AG04449 (cell line): ENCODE measurements at places on chromosomes 5 and 9.

DNA sequence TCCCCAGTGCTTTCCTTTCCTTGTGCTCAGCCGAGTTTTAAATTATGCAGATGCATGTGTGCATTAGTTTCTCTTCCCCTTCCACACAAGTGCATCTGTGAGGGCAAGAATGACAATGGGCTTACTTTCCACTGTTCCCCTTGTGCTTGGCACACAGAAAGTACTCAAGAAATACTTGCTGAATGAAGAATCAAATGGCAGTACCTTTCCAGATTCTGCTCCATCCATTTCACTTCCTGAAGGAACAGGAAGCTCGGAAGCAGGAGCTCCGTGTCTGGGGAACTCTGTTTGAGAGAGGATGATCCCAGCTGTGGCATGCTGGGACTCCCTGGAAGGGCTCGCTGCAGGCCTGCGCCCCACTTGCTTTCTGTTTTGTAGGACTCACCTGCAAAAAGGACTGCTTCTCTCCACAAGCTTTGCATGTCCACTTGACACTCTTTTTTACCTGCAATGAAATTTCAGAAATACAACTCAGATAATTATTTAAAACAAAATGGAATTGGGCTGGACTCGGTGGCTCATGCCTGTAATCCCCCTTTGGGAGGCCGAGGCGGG is 5.5 kb downstream of the MRNIP start:
- no peak for DNase-seq

DNA sequence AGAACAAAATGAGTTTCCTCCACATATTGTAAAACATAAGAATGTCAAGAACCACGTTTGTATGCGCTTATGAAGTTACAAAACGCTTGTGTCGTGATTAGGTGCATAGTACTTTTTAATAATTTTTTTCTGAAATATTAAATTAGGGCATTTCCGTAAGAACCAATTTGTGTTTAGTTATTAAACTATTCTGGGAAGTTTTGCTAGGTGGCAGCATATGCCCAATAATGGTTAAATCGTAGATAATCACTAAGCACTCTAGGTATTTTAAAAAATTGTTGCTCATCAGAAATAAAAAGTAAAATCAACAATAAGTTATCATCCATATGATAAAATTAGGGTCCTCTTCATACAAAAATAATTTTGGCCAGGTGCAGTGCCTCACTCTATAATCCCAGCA is 5.4 kb downstream of the SRFBP1 start:
- no peak for DNase-seq

- no peak for DNase-seq
Measured at GRCh38 chr9:4416467-4416866, 73.8 kb upstream of the SLC1A1 start.

GRCh38 chr5:130529511-130530485 is 625.5 kb downstream of the CHSY3 start:
- DNase-seq, result no peak

DNA sequence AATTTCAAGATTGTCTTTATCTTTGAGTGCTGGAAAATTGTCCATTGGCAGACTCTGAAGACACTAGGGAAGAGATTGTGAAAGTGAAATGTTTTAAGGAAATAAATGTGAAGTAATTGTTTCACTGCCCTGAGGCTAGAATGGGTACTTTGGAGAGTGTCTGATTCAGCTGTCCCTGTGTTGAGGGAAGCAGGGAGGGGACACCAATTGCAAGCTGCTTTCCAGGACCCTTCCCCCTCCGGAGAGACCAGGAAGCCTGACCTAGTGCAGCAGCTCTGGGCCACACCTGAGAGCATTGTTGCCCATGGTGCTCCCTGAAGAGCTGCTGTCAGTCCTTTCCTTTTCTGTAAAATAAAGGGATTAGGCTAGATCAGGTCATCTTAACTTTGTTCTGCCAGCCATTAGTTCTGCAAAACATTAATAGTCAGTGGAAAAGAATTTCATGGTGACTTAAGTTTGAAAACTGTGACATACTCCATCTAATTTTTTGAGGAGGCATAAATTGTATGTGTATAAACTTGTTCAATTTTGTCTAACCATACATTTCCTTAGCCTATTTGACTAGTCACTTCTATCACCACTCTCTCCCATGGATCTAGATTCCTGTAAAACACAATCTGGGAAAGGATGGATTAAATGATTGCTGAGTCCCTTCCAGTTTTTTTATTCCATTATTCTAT is 18.8 kb downstream of the MAP1B start:
- no peak for DNase-seq

- DNase-seq, result no peak
Measured at GRCh38 chr5:62708481-62709325, 130.1 kb downstream of the LRRC70 start.

DNA sequence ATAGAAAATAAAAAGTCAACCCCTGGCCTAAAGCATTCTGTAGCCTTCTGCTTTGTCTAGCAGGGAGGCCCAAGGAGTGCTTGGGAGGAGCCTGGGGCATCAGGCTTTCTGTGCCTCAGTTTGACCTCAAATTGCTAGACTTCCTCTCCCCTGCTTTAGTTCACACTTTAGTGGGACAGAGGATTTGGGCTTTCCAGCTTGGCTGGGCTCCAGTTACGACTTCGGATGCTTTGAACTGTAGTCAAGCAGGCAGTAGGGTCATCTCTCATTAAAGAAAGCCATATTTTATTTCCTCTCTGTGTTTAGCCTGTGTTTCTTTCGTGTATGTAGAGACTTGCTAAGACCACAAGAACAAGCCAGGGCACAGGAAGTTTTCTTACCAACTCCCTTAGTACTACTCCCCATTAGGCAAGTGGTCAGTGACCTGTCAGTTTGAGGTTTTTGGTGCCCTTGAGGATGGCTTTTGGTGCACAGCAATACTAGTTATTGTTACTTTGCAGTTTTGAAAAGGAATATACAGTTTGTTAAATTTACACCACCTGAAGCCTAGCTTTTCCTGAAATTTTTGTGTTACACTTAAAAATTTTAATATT is 334.7 kb downstream of the NDUFS4 start:
- no peak for DNase-seq

GRCh38 chr5:83048277-83048676 is 28.9 kb downstream of the TMEM167A start:
- DNase-seq, result no peak

GRCh38 chr5:91374893-91375520 is 8.1 kb downstream of the ARRDC3 start:
- no peak for DNase-seq

DNA sequence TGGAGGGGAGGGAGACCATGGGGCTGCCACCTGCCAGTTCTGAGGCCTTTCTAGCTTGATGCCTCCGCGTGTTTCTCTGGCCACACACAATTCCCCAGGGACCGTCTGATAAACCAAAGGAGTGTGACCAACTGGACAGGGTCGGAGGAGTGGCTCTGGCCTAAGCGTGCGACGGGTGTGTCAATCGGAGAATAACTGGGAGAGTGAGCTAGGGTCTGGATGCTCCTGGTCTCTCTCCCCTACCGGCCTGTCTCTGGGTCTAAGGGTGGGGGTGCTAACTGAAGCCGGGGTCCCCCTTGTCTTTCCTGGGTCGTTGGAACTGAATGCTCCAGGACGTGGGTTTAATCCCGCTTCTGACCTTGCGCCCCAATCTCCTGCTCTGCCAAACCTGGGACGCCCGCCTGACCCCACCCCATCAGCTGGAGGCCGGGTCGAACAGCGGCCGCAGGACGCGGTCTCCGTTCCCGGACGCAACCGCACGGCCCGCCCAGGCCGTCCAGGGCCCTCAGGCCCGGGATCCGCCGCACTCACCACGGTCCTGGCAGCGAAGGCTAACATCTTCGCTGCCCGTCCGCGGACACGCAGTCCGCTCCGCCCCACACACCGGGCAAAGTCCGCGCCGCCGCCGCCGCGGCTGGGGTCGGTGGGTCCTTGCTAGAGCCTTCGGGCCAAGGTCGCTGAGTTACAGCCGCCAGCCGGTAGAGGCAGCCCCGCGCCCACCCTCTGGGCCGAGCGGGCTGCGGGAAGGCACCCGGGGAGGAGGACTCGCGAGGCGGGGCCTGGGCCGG is 447 bp downstream of the CRAT start:
- DNase-seq, result no peak

GRCh38 chr9:73239570-73240265 is 88.1 kb downstream of the ANXA1 start:
- DNase-seq, result no peak

DNA sequence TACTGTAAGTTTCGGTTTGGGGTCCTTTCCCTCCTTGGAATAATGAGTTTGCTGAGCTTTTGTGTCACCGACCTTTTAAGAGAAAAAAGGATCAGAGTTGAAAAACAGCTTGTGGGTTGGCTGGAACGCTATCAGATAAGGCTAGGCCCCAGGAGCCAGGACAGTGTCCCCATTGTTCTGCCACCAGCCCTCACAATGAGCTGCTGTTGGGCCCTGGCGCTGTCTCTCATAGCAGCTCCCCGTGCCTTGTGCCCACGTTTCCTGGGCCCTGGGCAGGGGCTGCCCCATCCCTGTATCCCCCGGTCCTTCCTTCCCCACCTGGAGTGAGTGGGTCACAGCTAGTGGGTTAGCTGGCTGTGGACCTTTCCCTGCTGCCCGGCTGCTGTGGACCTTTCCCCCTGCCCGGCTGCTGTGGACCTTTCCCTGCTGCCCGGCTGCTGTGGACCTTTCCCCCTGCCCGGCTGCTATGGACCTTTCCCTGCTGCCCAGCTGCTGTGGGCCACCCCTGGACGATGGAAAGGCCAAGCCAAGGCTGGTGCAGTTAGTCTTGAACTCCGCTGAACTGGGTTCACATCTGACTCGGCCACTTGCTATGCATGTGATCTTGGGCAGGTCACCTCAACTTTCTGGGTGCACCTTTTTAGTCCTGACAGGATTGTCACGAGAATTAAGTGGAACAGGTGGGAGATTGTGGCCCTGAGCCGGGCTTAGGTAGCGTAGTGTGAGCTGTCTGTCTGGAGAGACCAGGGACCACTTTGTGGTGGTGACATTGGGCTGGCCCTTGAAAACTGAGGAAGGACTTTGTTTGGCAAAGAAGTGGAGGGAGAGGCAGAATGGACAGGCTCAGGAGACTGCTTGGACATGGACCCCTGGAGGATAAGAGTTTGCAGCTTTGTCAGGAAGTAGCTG is 99.5 kb downstream of the DAB2IP start:
- no peak for DNase-seq

DNA sequence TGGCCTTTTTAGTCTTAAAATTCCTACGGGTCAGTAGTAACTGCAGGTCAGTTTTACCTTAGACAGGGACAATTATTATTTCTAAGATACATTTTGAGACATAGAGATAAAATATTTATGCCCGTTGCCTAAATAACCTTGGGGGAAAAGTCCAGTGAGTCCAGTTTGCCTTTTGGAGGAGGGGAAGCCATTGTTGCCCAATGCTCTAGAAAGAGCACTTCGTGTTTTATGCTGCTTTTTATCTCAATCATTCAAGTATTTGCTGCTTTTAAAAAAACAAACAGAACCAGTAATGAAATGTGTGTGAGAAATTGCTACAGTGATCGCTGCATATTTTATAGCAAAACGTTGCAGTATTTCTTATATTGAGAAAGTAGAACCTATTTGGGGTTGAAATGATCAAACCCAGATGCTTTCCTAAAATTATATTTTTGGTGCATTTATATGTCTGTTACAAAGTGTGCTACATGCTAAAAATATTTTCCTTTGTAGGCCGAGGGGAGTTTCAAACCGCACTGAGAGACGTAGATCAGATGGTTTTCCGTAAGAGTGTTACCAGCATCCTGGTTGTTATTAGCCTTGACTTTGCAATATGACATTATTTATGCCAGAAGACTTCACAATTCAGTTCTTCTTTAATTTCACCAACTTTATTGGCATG is 266.8 kb downstream of the AOPEP start:
- DNase-seq, result no peak

DNA sequence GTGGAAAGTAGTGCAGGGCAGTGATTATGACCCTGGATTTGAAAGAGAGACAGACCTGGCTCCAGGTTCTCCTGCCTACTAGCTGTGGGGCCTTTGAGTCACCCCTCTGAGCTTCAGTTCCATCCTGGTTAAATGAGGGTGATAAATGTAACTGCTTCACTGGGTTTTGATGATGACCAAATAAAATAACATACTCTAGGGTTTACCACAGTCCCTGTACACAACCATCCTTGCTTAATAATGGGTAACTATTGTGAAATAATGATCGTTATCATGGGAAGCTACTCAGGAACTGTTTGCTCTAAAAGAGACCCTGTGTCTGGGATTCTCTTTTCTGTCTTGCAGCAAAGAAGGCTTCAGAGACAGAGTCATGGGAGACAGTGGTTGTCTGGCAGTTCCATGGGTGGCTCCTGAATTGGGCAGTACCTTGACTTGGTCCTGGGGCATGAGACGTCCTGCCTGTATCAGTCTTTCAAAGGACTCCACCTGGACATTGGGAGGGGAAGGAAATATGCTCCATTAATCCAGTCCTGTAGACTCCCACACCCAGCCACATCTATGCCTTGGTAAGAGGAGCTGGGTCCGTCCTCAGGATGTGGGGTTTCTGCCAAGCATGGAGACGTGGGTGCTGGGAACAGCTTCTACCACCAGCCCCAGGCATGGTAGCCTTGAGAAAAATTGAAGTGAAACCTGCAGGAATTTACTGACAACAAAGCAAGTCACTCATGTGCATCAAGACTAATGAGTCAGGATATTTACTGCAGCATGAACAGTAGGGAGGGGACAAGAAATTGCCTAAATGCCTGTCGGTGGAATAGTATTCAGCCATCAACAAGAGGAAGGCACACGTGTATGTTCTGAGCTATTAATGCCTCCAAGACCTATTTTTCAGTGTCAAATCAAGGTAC is 23.4 kb downstream of the AKNA start:
- peak; percentile 85 for DNase-seq

DNA sequence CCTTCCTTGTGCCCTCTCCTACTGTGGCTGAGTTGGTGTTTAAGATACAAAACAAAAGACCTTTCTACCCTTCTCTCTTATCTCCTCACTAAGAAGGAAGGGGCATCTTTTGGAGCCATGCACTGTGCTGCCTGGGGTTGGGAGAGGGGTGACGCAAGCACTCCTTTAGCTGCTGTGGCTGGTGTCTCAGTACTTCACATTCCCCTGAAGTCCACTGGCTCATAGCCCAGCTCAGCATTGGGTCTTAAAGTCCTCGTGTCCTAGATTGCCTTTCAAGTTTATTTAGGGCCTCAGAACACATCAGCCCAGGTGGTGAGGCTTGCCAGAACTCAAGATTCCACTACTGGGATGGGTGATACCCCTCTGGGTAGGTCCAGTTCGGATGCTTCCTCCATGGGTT is 325.9 kb upstream of the CYLC2 start:
- DNase-seq, result no peak

DNA sequence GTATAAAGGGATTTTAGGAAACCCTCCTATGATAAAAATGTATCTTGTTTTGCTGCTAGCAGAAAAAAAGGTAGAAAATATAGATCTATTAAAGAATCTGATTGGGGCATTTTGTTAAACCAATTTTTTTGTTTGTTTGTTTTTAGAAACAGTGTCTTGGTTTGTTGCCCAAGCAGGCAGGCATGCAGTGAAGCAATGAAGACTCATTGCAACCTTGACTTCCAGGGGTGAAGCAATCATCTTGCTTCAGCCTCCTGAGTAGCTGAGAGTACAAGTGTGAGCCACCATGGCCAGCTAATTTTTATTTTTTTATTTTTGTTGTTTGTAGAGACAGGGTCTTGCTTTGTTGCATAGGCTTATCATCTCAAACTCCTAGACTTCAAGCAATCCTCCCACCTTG is 755.8 kb upstream of the EDIL3 start:
- DNase-seq, result no peak
